ENCODE measurements at places on chromosomes 7 and 10. TPM values are rescaled to one million over a fixed set of nuclear protein-coding genes. Genes with fewer than 3 reads are reported as not detected.
A peak's percentile ranks its signal among the peaks of the same experiment; 100 is the strongest.

The AGAP4 gene
- 31.3 TPM for total RNA-seq

The PIK3AP1 gene
- total RNA-seq = 2.5 TPM

The STK17A gene
- total RNA-seq = 81.9 TPM

The GIMAP6 gene
- 40.3 TPM for total RNA-seq

The SLC39A12 gene
- total RNA-seq = not detected

GRCh38 chr10:22701132-22701826, 13.1 kb downstream of the PIP4K2A start:
- no peak overlapping the region for H3K4me3 ChIP-seq
- no peaks in the 10 kb centered on the region for H3K36me3 ChIP-seq
- no peak for DNase-seq
- H3K27ac ChIP-seq = peak overlapping the region; percentile 5

GRCh38 chr7:4690953-4691856, 9.1 kb downstream of the FOXK1 start:
- H3K27me3 ChIP-seq = no peaks in the 10 kb centered on the region
- H3K36me3 ChIP-seq = no peaks in the 10 kb centered on the region
- no peak overlapping the region for H3K27ac ChIP-seq
- no peak overlapping the region for H3K4me3 ChIP-seq

GRCh38 chr7:79176859-79177477, 276.5 kb downstream of the MAGI2 start:
- no peak overlapping the region for H3K4me3 ChIP-seq
- no peak overlapping the region for H3K27ac ChIP-seq
- H3K4me1 ChIP-seq = no peaks in the 10 kb centered on the region
- H3K36me3 ChIP-seq = no peaks in the 10 kb centered on the region
- DNase-seq = no peak

GRCh38 chr7:43735802-43736603, 6.7 kb upstream of the COA1 start:
- H3K4me1 ChIP-seq = no peaks in the 10 kb centered on the region
- DNase-seq = no peak
- no peak overlapping the region for H3K4me3 ChIP-seq
- H3K27me3 ChIP-seq = no peaks in the 10 kb centered on the region

- H3K4me3 ChIP-seq = no peak overlapping the region
- H3K27me3 ChIP-seq = no peaks in the 10 kb centered on the region
- no peak for DNase-seq
- H3K27ac ChIP-seq = no peak overlapping the region
Measured at GRCh38 chr7:129832282-129832681, 120.5 kb downstream of the UBE2H start.

- H3K4me3 ChIP-seq = no peak overlapping the region
- DNase-seq = no peak
- no peaks in the 10 kb centered on the region for H3K27me3 ChIP-seq
- no peak overlapping the region for H3K27ac ChIP-seq
Measured at GRCh38 chr10:69316313-69317059, 38.2 kb downstream of the HK1 start.

DNA sequence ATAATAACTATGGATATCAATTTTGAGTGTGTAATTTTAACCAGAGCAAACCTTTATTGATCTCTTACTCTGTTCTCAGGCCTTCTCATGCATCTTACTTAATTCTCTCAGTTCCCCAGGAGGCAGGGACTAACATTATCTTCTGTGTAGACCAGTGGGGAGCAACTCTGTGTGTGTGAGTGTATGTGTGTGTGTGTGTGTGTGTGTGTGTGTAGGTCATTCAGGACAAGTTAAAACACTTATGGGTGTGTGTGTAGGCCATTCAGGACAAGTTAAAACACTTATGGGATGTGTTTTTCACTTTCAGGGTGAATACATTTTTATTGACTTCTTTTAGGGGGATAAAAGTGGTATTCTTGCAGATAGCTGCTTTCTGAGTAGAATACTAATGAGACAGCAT, 145.0 kb downstream of the ADAM12 start:
- no peak overlapping the region for H3K4me3 ChIP-seq
- no peaks in the 10 kb centered on the region for H3K36me3 ChIP-seq
- H3K27ac ChIP-seq = no peak overlapping the region

GRCh38 chr7:29539471-29539870, 24.2 kb upstream of the PRR15 start:
- no peaks in the 10 kb centered on the region for H3K4me1 ChIP-seq
- no peak overlapping the region for H3K27ac ChIP-seq
- no peak overlapping the region for H3K4me3 ChIP-seq
- no peaks in the 10 kb centered on the region for H3K36me3 ChIP-seq
- no peaks in the 10 kb centered on the region for H3K27me3 ChIP-seq
- DNase-seq = no peak

DNA sequence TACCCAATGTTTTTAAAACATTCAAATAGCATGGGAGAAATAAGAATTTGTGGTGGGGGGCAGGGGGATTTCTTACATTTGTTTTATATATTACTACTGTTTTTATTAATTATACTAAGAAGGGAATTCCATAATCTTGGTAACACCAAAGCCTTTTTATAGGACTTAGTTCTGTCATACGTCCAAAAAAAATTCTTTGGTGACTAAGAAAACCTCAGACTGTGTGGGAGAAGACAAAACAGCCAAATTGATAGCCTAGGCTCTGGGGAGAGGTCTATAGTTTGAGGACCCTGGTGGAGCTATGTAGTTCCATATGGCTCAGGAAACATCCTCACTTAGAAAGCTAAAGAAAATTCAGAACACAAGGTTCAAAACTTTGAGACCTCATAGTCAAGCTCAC, 23.4 kb downstream of the ACSM6 start:
- H3K27me3 ChIP-seq = no peaks in the 10 kb centered on the region
- no peaks in the 10 kb centered on the region for H3K4me1 ChIP-seq
- no peak overlapping the region for H3K27ac ChIP-seq
- DNase-seq = no peak

GRCh38 chr7:33706771-33707200, 198.6 kb upstream of the BMPER start:
- no peak overlapping the region for H3K27ac ChIP-seq
- H3K36me3 ChIP-seq = no peaks in the 10 kb centered on the region
- H3K27me3 ChIP-seq = no peaks in the 10 kb centered on the region
- DNase-seq = no peak
- H3K4me3 ChIP-seq = no peak overlapping the region
- peaks cover 7% of the 10 kb centered on the region for H3K4me1 ChIP-seq

All from naive thymus-derived CD4-positive, alpha-beta T cell (primary cell).